ENCODE measurements at places on chromosomes 1 and 21.
A peak's percentile ranks its signal among the peaks of the same experiment; 100 is the strongest.

DNA sequence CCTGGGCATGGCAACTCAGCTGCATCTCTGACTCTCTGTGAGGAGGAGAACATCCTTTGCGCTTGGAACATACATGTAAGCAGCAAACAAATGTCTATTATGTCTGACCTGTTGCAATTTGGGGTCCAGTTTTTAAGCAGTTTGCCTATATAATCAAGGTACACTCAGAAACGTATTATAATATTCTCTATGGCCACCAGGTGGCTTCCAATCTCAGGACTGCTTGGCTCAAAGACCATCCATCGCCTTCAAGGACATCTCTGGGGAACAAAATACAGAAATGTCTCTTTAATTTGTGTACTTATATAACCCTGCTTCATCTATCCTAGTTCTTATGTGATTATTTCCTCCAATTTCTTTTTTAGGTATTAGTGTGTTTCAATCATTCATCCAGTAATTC, 227.2 kb downstream of the OLFM3 start:
- peak; percentile 51 for DNase-seq

GRCh38 chr1:209844695-209845407, 17.1 kb downstream of the UTP25 start:
- no peak for DNase-seq

DNA sequence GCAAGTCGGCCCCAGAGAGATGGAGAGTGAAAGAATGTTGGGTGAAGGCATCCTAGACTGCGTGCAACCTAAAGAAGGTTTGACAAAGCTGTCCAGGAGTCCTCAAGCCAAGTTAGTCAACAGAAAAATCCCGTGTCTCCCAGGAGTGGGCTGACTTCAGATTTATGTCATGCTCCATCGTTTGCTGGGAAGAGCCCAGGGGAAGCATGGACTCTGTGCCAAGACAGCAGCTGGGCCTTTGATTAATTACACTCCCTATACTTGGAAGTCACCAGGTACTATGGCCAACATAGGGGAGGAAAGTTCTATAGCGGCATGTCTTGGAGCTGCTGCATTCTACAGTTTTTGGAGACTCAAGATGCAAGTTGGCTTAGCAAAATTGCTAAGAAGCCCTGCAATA, 247.4 kb downstream of the KAZN start:
- DNase-seq = no peak

- DNase-seq = no peak
Observed at GRCh38 chr21:40052276-40052675, 185.0 kb downstream of the PCP4 start.

DNA sequence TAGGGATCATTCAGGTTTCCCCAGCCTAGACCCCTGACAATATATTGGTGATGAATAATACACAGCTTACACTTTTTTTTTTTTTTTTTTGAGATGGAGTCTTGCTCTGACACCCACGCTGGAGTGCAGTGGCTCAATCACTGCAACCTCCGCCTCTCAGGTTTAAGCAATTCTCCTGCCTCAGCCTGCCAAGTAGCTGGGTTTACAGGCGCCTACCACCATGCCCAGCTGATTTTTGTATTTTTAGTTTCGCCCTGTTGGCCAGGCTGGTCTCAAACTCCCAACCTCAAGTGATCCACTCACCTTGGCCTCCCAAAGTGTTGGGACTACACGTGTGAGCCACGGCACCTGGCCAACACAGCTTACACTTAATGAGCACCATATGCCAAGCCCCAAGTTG, 7.2 kb downstream of the VASH2 start:
- no peak for DNase-seq

DNA sequence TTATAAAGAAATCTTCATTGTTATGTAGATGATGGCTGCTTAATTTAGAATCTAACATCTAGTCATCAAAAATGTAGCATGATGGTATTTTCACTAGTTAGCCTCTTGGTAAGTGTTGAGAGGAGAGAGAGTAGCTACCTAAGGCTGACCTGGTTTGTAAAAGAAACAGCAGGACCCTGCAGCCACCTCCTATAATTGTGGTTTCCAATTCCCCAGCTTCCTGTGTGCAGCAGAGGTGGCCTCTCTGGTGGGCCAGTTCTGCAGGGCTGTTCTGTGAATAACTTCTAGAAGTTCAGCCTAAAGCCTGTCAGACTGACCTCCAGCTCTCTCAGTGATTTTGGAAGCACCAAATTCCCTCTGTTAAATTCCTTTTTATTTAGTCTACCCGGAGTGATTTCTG, 246.4 kb upstream of the LRRC7 start:
- DNase-seq = no peak

GRCh38 chr1:37073854-37074379, 39.6 kb upstream of the GRIK3 start:
- no peak for DNase-seq

DNA sequence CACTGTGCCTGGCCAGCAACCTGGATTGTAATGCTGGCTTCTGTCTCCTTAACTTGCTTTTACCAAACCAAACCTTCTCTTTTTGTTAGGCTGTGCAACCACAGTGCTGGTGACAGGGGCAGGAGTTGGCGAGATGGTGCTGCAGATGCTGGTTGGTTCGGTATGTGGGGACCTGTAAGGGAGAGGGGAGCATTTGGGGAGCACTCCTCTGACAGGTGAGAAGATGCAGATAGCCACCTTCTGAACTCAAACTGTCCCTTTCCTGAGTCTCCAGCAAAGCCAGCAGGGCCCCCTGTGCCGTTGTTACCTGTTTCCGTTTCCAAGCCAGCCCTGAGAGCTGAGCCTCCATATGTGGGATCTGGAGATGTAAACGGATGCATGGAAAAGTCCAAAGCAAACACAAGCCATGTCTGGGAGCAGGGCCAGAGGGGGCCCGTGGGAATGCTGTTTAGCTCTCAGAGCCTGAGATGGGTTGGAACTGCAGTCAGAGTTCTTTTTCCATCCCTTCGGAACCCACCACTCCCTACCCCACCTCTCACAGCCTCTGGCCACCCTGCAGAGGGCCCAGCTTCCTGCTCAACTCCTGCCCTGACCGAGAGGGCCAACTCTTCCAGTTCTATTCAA, 34.0 kb downstream of the ELK4 start:
- DNase-seq = no peak

- peak; percentile 64 for DNase-seq
Observed at GRCh38 chr1:29280409-29281131, 44.2 kb downstream of the PTPRU start.

DNA sequence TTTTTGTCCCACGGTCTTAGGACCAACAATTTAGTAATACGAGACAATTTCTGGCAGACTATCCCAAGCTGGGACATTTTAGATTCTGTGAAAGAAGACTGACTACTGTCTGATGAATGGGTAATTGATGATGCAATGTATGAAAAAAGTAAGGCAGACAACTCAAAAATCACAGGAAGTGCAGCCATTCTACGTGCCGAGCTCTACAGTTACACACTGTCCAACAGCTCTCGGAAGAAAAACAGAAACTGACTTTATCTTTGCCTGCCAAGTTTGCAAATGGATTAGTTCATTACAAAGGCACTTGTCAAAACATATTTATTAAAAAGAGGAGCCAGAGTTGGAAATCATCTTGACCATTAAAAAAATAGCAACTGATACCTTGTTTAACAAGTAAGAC, 31.3 kb downstream of the ZBTB8B start:
- no peak for DNase-seq

GRCh38 chr1:243639027-243639658, 210.9 kb downstream of the AKT3 start:
- DNase-seq = no peak

GRCh38 chr1:54407154-54407403, 885 bp upstream of the SSBP3 start:
- no peak for DNase-seq

GRCh38 chr1:177872308-177872900, 97.5 kb downstream of the SEC16B start:
- no peak for DNase-seq
